Heart left ventricle (tissue), 16 donors: ENCODE measurements at places on chromosomes 1 and 21. TPM values are rescaled to one million over a fixed set of nuclear protein-coding genes. Genes with fewer than 3 reads are reported as not detected.

DNA sequence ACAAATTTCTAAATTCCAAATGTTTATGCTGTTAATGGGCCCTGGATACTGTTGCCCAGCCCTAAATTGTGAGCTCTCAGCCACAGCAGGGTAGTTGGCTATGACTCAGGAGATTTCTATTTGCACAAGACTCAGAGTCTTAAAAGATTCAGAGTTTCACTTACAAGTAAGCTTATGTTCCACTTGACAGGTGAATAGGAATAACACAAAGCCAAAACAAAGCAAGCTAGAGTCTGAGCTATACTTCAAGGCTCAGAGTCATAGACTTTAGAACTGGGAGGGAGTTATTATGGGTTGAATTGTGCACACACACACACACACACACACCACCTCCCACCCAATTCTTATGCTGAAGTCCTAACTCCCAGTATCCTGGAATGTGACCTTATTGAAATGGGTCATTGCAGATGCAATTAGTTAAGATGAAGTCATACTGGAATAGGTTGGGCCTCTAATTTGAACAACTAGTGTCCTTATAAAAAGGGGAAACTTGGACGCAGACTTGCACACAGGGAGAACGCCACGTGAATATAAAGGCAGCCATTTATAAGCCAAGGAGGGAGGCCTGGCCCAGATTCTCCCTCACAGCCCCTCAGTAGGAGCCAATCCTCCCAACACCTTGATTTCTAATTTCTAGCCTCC lies 30.2 kb downstream of the PRDX6 start:
- no peaks in the 10 kb centered on the region for H3K4me1 ChIP-seq
- no peak overlapping the region for H3K4me3 ChIP-seq
- H3K27ac ChIP-seq: no peak overlapping the region
- no peaks in the 10 kb centered on the region for H3K36me3 ChIP-seq
- DNase-seq: no peak

DNA sequence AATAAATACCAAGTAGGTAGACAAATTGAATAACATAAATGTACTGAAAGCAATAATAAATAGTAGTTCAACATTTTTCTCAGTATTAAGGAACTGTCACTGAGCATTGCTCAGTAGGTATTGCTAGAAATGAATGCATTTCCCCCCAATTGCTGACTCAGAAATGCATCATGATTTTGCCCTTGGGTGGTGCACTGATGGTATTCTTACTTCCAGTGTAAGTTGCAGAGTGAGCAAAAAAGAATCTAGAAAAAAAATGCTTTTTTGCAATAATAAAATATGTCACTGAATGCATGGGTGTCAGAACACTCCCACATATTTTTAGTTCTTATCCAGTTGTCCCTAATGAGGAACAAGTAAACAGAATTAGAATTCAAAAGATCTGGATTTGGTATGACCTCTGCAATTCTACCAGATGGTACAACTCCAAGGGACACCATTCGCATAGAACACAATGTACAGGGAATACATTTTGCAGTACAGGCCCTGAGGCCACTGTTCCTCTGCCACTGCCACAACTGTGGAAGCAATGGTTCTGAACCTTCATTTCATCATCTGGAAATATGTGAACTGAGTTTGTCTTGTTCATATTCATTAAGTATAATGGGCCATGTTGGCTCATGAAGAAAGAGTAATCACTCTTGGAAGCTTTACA lies 78.0 kb downstream of the ATP6V1G3 start:
- H3K4me3 ChIP-seq: no peak overlapping the region
- H3K36me3 ChIP-seq: no peaks in the 10 kb centered on the region
- no peaks in the 10 kb centered on the region for H3K27me3 ChIP-seq
- no peak for DNase-seq

- no peaks in the 10 kb centered on the region for H3K36me3 ChIP-seq
- DNase-seq: no peak
- H3K4me3 ChIP-seq: no peak overlapping the region
- peaks cover 6% of the 10 kb centered on the region for H3K4me1 ChIP-seq
These were observed 4.4 kb upstream of the FMO2 start for GRCh38 chr1:171180670-171181069.

- H3K27ac ChIP-seq: no peak within 1 kb of the TSS
- H3K4me3 ChIP-seq: peak within 1 kb of the TSS; percentile 49
- DNase-seq: no peak
- H3K27me3 ChIP-seq: peaks cover 18% of the 10 kb centered on the region
These were observed at the start of gene HTR1D for GRCh38 chr1:23217421-23218115. Gene HTR1D (minus strand): TSS chr1:23217502. CDS start chr1:23194219, 23,283 bp downstream.

- no peak overlapping the region for H3K4me3 ChIP-seq
- H3K27me3 ChIP-seq: no peaks in the 10 kb centered on the region
- no peak for DNase-seq
These were observed 30.8 kb downstream of the KCNA3 start for GRCh38 chr1:110643879-110644472.

DNA sequence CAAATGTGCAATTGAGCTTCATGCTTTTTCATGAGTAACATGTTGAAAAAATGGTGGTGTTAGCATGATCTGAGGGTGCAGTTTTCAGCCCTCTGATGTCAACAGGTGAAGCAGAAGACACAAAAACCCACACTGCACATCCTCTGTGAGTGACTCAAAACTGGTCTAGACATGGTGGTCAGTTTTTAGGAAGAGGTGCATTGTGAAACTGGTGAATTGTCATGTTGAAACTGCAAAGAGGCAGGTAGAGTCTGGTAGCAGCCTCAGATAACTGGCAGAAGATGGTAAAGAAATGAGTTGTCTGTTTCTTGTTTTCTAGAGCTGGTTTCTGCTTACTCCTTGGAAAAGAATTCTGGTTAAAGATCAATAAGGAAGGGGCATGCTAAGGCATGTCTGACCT lies 97.3 kb upstream of the HMCN1 start:
- no peak overlapping the region for H3K4me3 ChIP-seq
- DNase-seq: no peak
- no peak overlapping the region for H3K27ac ChIP-seq
- H3K27me3 ChIP-seq: no peaks in the 10 kb centered on the region

GRCh38 chr1:219506473-219506899 lies 106.4 kb downstream of the ZC3H11B start:
- no peaks in the 10 kb centered on the region for H3K36me3 ChIP-seq
- H3K27ac ChIP-seq: no peak overlapping the region
- no peaks in the 10 kb centered on the region for H3K4me1 ChIP-seq
- DNase-seq: no peak
- H3K27me3 ChIP-seq: no peaks in the 10 kb centered on the region

DNA sequence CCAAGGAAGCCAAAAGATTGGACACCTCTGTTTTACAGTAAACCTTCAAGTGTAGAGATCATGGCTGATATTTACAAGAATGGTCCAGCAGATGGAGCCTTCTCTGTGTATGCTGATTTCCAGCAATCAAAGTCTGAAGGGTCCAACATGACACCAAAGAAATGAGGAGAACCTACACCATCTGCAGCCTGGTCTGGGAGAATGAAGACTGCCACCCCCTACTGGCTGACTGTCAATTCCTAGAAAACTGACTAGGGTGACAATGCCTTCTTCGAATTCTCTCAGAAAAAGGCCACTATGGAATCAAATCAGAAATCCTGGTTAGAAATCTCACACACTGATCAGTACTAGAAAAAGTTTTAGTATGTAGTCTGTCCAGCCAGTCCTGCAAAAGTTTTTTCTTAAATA lies 83.3 kb downstream of the CDC42BPA start:
- no peaks in the 10 kb centered on the region for H3K36me3 ChIP-seq
- H3K27me3 ChIP-seq: no peaks in the 10 kb centered on the region
- no peak overlapping the region for H3K27ac ChIP-seq
- no peak overlapping the region for H3K4me3 ChIP-seq
- H3K4me1 ChIP-seq: peaks cover 16% of the 10 kb centered on the region

DNA sequence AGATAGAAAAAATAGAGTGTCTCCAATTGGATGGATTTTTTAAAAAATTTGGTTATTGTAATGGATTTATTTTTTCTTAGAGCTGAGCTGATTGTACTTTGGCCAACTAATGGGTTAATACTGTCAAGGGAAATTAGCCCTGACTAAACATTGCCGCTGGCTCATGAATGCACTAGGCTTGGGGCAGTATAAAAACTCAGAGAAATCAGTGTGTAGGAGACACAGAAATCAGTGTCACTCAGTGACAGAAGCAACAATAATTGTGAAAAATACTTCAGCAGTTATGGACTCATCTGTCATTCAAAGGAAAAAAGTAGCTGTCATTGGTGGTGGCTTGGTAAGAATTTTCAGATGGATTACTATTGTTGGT lies at the start of gene KMO:
Gene KMO (plus strand): TSS at position 217 of the 370 bp plus-strand sequence. CDS start 67 bp downstream, at position 284.
- DNase-seq: no peak
- no peak within 1 kb of the TSS for H3K27ac ChIP-seq
- no peaks in the 10 kb centered on the region for H3K4me1 ChIP-seq

DNA sequence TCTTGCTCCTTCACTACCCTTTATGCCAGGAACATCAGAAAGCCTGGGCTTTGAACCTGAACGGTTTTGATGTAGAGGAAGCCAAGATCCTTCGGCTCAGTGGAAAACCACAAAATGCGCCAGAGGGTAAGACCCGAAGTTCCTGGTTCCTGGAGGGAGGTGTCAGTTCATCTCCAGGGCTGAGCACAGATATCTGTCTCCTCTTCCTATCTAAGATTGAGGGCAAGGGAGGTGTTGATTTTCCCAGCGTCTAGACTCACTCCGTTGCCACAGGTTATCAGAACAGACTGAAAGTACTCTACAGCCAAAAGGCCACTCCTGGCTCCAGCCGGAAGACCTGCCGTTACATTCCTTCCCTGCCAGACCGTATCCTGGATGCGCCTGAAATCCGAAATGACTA lies 915 bp downstream of the CDC20 start:
- no peak for DNase-seq
- no peak overlapping the region for H3K27ac ChIP-seq
- no peak overlapping the region for H3K4me3 ChIP-seq
- H3K36me3 ChIP-seq: peaks cover 15% of the 10 kb centered on the region
- peaks cover 9% of the 10 kb centered on the region for H3K4me1 ChIP-seq

GRCh38 chr1:26189751-26190275 lies 589 bp upstream of the CATSPER4 start:
- no peaks in the 10 kb centered on the region for H3K4me1 ChIP-seq
- H3K4me3 ChIP-seq: no peak overlapping the region
- no peak overlapping the region for H3K27ac ChIP-seq
- H3K36me3 ChIP-seq: no peaks in the 10 kb centered on the region

GRCh38 chr1:109020693-109021257 lies 21.1 kb downstream of the WDR47 start:
- no peak overlapping the region for H3K27ac ChIP-seq
- DNase-seq: no peak
- H3K4me1 ChIP-seq: no peaks in the 10 kb centered on the region

DNA sequence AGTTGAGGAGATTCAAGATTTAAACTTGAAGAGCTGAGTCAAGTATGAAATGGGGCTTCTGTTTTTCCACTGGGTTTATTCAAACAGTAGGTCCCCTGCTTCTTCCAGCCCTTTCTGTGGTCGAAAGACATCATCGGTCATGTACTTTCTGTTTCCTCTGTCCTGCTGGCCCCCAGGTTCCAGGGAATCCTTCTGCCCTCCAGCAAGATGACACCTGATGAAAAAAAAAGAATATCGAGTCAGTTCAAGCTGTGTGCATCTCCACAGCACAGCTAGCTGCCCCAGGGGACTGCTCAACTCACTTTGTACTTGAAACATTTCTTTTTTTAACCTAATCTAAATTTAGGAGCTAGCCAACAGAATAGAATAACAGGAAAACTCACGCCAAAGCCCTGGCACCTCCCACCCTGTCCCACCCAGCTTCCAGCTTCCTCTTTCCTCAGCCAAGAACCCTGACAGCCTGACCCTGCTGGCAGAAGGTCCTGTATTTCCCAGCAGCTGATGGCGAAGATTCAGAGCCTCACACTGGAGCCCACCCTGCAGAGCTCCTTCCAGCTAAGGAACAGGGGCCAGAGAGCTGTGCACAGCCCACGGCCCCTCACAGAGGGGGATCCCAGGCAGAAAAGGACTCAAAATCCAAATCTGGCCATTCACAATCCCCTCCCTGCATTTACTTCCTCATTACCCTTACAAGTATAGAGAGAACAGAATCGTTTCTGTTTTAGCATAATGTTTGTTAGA lies 176.5 kb downstream of the PSMG1 start:
- peak overlapping the region; percentile 87 for H3K27ac ChIP-seq
- H3K4me1 ChIP-seq: peaks cover 46% of the 10 kb centered on the region
- no peaks in the 10 kb centered on the region for H3K27me3 ChIP-seq
- peak; percentile 85 for DNase-seq
- H3K4me3 ChIP-seq: no peak overlapping the region

DNA sequence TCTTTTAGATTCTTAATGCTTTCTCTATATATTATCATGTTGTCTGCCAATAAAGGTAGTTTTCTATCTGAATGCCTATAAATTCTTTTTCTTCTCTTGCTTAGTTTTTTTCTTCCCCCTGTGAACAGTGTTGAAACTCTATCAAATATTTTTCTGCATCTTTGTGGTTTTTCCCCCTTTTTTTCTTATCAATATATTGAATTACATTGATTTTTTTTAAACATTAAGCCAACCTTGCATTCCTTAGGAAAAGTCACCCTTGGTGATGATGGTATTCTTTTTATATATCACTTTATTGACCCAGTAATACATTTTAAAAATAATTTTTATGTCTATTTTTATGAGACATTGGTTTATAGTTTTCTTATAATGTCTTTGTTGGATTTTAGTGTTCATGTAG lies 131.7 kb downstream of the RABGAP1L start:
- H3K4me1 ChIP-seq: no peaks in the 10 kb centered on the region
- H3K27ac ChIP-seq: no peak overlapping the region
- H3K4me3 ChIP-seq: no peak overlapping the region
- no peak for DNase-seq

GRCh38 chr1:246591504-246591903 lies 25.2 kb downstream of the CNST start:
- no peaks in the 10 kb centered on the region for H3K27me3 ChIP-seq
- peaks cover 12% of the 10 kb centered on the region for H3K4me1 ChIP-seq
- no peak overlapping the region for H3K27ac ChIP-seq
- DNase-seq: no peak
- H3K4me3 ChIP-seq: no peak overlapping the region

DNA sequence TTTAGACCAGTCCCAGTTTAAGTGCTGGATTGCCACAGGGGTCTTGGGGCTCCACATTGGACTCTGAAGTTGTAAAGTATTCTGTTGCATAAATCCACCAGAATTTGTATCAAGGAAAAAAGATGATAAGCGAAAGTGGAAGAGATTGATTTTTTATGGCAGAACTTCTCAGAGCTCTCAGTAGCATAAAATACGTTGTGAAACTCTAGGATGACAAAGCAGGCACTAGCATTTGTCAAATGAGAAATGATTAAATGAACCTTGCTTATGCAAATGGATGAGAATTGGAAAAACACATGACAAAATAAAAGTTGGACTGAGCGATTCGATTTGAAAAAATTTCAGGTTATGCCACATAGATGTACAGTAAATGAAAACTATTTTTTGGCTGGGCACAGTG lies 253.8 kb upstream of the RAB4A start:
- no peaks in the 10 kb centered on the region for H3K36me3 ChIP-seq
- no peaks in the 10 kb centered on the region for H3K4me1 ChIP-seq
- no peaks in the 10 kb centered on the region for H3K27me3 ChIP-seq
- H3K27ac ChIP-seq: no peak overlapping the region
- H3K4me3 ChIP-seq: no peak overlapping the region

Gene CYP4Z1
- 0.61 TPM for polyA plus RNA-seq

Gene ERICH3
- polyA plus RNA-seq: 0.08 TPM

Gene ELAVL4
- polyA plus RNA-seq: not detected

Gene EXTL1
- 5.7 TPM for polyA plus RNA-seq

Gene PUSL1
- 16.2 TPM for polyA plus RNA-seq

Gene VWA5B1
- 0.11 TPM for polyA plus RNA-seq

Gene ADCY10
- 0.25 TPM for polyA plus RNA-seq

Gene SPRR2F
- polyA plus RNA-seq: not detected

Gene TAF13
- 83.9 TPM for polyA plus RNA-seq

Gene DNM3
- 1.3 TPM for polyA plus RNA-seq

Gene NLRP3
- 0.64 TPM for polyA plus RNA-seq

Gene GBP4
- 10.6 TPM for polyA plus RNA-seq

Gene BRDT
- not detected for polyA plus RNA-seq

Gene SLAMF1
- polyA plus RNA-seq: 0.80 TPM

Gene FCAMR
- not detected for polyA plus RNA-seq
